ENCODE measurements at places on chromosomes 4 and X. TPM values are rescaled to one million over a fixed set of nuclear protein-coding genes. Genes with fewer than 3 reads are reported as not detected.

- DNase-seq, result no peak
Measured at GRCh38 chrX:153801669-153802068, 7.2 kb downstream of the SSR4 start.

GRCh38 chr4:182083671-182084410 lies 159.4 kb upstream of the TENM3 start:
- no peak for DNase-seq

DNA sequence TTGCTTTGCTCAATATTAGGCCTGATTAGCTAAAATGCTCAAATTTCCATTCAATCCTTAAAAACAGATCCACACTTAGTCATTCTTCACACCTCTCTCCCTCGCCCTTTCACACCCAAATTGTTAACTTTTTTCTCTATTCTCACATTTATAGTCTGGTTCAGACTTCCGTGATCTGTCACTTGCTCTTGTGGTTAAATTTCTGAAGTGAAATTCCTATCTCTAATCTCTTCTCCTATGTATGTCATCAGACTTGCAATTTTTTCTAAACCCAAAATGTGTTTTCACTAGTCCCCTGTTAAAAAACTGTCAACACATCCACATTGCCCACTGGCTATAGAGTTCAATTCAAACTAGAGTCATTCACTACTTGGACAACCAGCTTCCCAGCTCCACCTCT lies 63.2 kb downstream of the SNCA start:
- DNase-seq, result no peak

GRCh38 chr4:55838356-55838755 lies 15.1 kb upstream of the EXOC1 start:
- no peak for DNase-seq

- no peak for DNase-seq
Measured at GRCh38 chrX:118853596-118853995, 30.0 kb downstream of the ZCCHC12 start.

GLRA2 gene
- not detected for total RNA-seq

ALB gene
- 0.64 TPM for total RNA-seq

CEP44 gene
- total RNA-seq, result 9.5 TPM

CFAP299 gene
- total RNA-seq, result not detected

NUDT10 gene
- 4.1 TPM for total RNA-seq
